ENCODE measurements at places on chromosomes 3 and 15. TPM values are rescaled to one million over a fixed set of nuclear protein-coding genes. Genes with fewer than 3 reads are reported as not detected.

Gene UQCC5
- 2.6 TPM for total RNA-seq

Gene SAXO2
- not detected for total RNA-seq

Gene RAMAC
- total RNA-seq = 29.2 TPM

- DNase-seq = no peak
Measured at GRCh38 chr3:10411598-10412332, 90.9 kb upstream of the SEC13 start.

DNA sequence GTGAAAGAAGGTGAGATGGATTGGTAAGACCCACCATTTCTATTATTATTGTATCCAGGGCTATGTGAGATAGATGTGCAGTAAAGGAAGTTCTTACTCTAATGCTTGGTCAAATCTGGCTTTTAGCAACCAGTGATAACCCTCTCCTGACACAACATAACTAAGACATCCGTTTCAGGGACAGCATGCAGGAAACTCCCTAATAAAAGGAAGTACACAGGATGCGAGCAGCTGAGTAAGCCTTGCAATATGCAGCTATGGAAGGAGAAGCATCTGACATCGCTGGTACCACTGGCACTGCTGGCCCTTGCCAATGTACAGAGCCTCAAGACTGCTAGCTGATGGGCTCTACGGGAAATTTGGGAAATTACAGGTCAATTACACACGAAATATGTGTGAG, 662.3 kb downstream of the NR2F2 start:
- no peak for DNase-seq

DNA sequence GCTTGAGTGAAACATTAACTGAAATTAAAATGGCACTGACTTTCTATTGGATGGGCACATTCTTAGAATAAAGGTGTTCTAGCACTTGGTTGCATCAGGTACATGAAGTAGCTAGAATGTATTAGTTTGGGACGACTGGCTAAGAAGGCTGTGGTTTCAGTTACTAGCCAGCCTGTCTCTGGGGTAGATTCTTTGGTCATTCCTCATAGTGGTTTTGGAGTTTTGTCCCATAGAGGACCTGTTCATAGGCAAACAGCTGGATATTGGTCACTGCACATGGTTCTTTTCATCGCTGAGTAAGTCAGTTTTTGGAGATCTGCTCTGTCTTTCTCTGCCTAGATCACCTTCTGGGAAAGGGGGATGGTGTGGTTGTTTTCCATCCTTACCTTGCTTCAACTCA, 55.3 kb downstream of the ADAMTSL3 start:
- no peak for DNase-seq

- DNase-seq = no peak
Measured at GRCh38 chr15:58459045-58459444, 27.3 kb downstream of the LIPC start.

DNA sequence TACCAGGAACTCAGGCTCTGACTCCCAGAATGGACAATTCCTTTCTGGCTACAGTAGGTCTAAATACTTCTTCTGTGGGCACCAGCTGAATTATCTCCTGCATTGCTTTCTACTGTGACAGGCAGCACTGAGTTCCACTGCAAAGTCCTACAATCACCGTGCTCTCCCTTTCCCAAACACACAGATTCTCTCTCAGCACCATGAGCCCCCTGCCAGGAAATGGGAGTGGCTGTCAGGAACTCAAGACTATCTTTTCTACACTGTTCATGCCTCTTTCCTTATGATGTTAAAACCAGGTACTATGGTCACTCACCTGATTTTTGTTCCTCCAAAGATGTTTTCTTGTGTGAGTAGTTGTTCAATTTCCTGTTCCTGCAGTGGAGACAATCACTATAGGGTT, 383.4 kb downstream of the EPHA6 start:
- DNase-seq = no peak

GRCh38 chr15:70170096-70170699, 72.5 kb upstream of the TLE3 start:
- no peak for DNase-seq

- DNase-seq = no peak
Measured at GRCh38 chr3:131772269-131773026, 262.4 kb downstream of the CPNE4 start.

DNA sequence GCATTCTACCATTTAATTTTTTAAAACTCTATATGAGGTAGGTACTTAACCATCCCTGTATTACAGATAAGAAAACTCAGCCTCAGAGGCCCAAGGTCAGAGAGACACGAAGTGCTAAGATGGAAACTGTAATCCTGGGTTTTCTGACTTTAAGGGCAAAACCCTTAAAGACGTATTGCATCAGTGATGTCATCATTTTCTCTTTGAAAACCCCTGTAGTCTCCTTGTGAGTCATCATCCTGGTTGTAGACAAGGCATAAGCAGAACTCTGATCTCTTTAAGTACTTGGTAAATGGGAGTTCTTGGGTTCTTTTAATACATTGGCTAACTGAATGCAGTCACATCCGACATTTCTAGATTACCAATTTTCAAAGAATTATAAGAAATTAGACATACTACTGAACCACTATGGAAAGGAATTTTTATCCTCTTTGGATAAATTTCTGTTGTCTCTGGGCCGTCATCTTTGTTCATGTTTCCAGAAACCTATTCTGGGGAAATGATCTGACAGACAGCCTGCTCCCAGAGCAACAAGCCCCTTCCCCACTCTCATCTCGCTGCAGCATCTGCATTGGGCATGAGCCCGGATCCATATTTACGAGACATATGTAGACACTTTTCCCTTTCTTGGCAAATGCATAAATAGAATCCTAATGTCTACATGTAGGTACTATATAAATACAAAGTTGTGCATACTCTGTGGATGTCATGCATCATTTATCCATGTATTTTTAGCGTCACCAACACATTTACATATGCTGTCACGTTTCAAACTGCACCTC, 48.7 kb upstream of the MDFIC2 start:
- no peak for DNase-seq

DNA sequence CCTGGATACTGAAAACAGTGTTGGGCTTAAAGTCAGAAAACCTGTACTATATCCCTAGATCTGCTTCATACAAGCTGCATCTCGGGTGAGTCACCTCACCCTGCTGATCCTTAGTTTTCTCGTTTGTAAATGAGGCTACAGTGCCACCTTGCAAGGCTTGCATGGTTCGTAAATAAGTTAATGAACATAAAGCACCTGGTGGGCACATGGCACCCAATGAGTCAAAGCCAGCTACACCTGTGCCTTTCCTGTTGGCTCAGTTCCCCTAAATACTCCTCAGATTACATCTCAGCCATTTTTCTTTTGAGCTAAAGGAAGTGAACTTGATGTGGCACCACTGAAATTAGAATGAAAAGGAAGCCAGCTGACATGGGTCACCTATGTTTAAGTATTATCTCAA, 26.5 kb downstream of the RTP1 start:
- no peak for DNase-seq

Measured in GM23338 (cell line).